Stimulated activated CD4-positive, alpha-beta T cell treated with anti-CD3 and anti-CD28 coated beads, Interleukin-2, amount 100 ng/mL, for 24 hours (primary cell): ENCODE measurements at places on chromosomes 4 and X.
A peak's percentile ranks its signal among the peaks of the same experiment; 100 is the strongest.

DNA sequence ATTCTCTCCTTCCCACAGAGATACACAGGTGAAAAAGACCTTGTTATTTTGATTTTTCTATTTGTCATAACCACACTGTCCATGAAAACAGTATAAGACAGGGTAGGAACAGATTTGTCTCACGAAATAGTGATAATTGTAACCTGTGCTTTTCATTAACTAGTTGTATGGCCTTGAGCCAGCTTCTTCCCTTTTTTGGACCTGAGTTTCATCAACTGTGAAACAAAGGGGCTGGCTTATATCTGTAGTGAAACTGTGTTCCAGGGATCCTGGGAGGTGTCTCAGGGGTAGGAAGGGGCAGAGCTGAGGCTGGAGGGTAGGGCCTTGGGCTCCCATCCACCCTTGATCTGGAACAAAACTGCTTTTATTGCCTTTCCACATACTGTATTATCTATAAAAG is 50.9 kb downstream of the MED28 start:
- no peak for DNase-seq

- DNase-seq, result no peak
These were observed 48.0 kb upstream of the SPOCK3 start for GRCh38 chr4:167282171-167282864.

DNA sequence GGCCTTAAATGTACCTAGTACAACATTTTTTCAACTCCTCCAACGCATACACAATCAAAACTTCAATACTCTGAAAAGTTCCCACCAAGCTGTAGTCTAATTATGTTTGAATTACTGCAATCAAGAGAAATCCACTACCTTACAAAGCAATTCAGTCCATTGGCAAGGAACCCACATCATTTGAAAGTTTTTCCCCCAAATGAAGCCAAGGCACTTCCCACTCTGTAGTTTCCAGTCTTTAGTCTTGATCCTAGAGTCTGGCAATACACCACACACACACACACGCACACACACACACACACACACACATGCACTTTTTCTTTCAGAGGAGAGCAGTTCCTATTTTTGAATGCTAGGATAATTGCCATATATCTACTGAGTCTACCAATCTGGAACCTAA is 79.6 kb downstream of the ANTXR2 start:
- DNase-seq, result no peak

- peak; percentile 73 for DNase-seq
These were observed 15.8 kb downstream of the ZCCHC12 start for GRCh38 chrX:118839334-118839958.

GRCh38 chr4:88729146-88729760 is 31.6 kb upstream of the NAP1L5 start:
- DNase-seq, result no peak

- DNase-seq, result no peak
These were observed 40.8 kb downstream of the RTL9 start for GRCh38 chrX:110399497-110399896.

GRCh38 chrX:107206697-107207065 is 270 bp downstream of the DNAAF6 start:
- DNase-seq, result no peak

GRCh38 chr4:94208266-94208665 is 601 bp downstream of the SMARCAD1 start:
- DNase-seq, result no peak

DNA sequence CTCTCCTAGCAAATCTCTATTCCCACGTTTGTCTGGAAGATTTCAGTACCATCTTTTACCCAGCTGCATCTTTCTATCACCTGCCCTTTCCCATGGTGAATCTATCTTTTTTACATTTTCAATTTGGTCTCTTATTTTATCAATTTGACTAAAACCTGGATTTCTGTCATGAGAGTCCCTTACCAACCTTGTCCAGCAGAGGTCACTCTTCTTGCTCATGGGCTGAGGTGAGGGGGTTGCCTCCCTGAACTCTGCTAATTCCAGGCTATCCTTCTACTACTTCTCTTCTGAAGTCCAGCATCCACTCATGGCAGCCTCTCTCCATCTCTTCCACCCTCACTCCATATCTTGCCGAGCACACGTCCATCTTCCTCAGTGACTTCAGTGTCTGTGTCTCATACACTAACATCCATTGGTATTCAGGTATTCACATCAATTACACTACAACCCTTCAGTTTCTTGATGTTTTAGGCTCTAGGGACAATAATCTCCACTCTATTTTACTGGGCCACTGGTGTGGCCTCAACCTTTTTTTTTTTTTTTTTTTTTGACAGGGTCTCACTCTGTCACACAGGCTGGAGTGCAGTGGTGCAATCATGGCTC is 17.8 kb upstream of the ZNF827 start:
- peak; percentile 49 for DNase-seq

DNA sequence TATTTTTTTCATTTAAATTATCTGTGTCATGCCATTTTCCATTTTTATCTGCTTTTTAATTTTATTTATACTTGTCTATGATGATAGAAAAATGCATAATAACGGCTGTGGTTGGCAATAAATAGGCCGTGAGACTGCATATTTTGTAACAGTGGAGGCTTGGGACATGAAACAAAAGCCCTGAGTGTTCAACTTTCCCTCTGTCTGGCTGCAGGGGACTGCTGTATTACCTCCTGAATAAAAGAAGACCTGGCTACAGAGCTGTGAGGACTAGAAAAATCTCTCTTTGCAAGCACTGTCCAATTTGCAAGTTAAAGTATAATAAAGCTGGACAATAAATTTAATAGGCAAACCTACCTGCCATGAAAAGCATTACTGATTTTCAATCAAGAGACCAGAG is 82.1 kb downstream of the MAGEB10 start:
- no peak for DNase-seq
